ENCODE measurements at places on chromosomes 6 and 20.

GRCh38 chr6:149095842-149096241 lies 221.7 kb upstream of the TAB2 start:
- DNase-seq, result no peak

GRCh38 chr6:35058865-35059522 lies 82.1 kb downstream of the TCP11 start:
- no peak for DNase-seq

DNA sequence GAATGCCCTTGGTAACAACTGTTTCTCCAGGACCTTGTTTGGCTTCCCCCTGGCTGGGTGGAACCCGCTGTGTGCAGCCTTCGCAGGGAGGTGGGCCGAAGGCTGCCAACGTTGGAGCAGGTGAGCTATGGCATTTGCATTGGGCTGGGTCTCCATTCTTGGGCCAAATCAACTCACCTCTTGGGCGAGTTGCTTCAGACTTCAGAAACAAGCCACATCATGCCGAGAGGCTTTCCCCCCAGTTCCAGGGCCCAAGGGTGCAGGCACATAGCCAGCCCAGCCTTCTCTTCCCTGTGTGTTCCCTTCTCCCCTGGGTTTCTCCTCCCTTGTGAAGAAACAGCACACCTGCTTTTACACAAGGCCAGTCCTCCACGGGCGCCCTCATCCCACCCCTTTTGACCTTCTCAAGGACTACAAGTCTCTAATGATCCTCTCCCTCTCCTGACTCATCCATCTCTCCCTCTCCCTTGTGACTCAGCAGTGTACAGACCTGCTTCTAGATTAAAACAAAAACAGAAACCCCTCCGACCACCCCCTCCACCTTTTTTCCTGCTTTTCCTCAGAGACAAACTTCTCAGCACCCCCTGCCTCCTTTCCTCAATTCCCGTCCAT lies 41.6 kb downstream of the FAM209B start:
- DNase-seq, result peak; percentile 87

DNA sequence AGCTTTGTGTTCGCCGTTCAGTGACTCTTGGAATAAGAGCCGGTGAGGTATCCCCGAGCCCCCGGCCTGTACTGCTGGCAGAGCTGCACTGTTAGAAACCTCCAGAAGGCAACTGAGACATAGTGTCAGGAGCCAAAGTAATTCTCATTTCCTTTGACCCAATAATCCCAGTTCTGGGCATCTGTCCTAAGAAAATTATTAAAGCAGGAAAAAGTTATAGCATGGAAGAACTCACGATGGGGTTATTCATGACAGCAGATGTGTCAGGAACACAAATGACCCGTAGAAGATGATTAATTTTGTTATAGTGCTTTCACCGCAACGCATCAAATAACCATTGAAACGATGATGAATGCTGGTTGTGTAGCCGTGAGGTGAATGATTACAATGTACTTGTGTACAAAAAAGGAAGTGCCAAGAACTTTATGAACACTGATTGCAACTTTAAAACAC lies 20.3 kb downstream of the CYP21A2 start:
- no peak for DNase-seq

DNA sequence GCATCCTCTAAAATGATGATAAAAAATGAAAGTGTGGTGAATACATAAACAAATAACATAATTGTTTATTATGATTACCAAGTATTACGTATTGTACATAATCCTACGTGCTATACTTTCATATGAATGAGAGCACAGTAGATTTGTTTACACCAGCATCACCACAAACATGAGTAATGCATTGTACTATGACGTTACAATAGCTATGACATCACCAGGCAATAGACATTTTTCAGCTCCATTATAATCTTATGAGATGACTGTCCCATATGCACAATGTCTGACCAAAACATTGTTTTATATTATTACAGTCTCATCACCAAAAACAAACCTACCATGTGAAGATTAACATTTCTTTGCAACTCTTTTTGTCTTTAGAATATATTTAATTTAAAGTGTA lies 225.7 kb upstream of the TENT5A start:
- no peak for DNase-seq

GRCh38 chr6:56497691-56498090 lies 145.0 kb downstream of the DST start:
- no peak for DNase-seq

DNA sequence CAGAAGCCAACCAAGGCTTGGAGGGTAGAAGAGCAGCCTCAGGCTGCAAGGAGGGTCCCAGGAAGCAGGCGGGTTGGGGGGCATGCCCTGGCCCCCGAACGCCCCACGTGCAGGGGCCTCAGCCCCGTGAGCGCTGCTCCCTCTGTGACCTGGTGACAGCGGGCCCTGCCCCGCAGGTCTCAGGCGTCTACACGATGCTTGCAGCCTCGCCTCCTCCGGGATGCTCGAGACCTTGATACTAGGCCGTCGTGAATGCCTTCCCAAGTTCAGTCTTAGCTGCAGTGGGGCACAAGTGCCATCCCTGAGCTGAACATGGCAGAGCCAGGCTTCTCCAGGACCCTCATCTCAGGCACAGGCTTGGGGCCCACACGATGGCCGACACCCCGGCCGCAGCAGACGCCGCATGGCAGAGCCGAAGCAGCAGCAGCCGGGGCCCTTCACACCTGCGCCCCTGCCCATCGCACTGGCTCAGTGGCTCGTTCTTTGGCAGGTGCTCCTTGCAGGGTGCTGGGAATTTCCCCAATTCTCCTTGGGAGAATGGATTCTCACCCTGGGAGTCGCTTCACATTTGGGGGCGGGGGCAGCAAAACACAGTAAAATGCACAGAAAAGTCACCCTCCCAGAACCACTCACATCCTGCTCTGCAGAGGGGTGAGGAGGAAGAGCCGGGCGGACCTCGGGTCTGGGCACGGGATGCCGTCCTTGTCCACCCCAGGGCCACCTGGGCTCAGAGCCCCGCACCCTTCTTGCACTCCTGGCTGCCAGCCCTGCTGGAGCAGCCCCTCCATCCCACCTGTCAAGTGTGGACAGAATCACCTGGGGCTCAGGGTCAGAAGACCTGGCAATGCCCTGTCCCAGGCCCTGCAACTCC lies 161.8 kb downstream of the DLL1 start:
- no peak for DNase-seq

GRCh38 chr6:79756496-79756895 lies 125.4 kb downstream of the SH3BGRL2 start:
- no peak for DNase-seq

- peak; percentile 99 for DNase-seq
Observed at GRCh38 chr20:35318502-35319157, 26.4 kb upstream of the FAM83C start.

DNA sequence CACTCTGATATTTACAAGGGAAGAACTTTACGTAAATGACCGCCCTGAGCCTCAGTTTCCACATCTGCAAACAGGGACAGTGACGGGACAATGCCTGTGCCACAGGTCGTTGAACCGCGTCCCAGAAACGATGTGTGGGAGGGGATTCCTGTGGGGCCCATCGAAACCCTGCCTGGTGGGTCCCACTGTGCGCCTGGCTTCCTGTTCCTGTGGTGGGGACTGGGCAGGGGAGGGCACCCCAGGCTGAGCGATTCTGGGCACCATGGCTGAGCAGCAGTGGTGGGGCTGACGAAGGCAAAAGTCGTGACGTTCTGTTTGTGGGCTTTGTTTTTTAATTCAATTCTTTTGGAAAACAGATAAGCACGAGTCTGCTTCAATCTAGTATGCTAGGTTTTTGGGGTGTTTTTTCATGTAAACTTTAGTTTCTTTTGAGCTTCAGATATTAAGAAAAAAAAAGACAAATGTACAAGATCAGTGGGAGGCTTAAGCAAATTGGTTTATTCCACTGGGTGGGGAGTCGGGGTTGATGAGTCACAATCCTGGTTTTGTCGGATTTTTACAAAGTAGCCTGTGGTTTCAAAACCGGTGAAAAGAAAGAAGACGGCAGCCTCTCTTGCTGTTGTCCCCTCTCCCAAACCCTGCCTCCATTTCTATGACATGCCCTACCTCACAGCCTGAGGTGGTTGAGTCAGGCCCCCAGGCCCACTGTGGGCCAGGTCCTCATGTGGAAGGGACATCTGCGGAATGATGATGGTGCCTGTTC lies 40.4 kb downstream of the GNAS-AS1 start:
- no peak for DNase-seq

GRCh38 chr20:18543932-18544331 lies 23.3 kb upstream of the SMIM26 start:
- DNase-seq, result no peak

DNA sequence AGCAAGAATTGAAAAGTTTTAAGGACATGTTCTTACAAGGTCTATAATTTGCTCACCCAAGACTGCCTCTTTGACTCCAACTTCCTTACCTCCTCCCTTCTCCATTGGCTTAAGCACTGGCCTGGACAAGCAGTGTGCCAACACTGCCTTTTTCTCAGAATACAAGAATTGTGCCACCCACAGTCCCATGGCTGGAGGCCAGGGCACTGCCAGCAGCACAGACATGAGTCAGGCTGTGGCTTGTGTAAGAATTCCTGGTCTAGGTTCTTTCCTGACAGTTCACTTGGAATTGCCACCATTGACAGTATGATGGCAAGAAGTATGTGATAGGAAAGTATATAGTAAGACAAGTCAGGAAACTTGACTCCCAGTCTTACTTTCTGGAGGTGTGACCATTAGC lies 202.7 kb upstream of the MARCKS start:
- peak; percentile 87 for DNase-seq

DNA sequence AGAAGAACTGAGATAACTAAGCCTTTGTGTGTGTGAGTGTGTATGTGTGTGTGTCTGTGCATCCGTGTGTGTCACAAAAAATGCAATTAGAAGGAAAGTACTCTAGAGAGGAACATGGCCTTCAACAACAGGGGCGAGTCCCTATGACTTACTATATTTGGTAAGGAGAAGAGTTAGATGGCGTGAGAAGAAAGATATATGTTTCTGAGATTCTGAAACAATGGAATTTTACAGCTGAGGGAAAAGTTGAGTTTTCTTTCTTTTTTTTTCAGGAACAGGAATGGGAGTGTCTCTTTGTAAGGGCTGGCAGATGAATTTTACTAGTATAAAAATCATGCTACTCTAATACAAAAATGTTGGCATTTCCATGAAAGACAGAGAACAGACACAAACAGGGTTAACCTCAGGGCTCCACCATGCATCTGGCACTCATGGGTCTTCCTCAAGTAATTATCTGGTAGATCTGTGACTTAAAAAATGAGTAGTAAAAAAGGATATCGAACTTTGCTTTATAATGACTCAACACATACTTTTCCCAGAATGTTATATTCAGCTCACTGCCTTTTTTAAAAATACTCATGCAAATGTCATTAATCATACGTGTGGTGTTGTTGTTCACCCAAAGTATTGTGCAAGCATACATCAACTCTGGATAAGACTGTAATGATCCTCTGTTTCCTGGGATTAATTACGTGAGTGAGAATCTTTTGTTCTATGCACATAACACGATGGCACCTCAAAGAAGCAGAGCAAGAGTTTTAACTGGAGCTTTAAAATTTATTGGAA lies 12.8 kb upstream of the SASH1 start:
- DNase-seq, result peak; percentile 48

- DNase-seq, result no peak
Observed at GRCh38 chr6:143222310-143222709, 161.6 kb downstream of the AIG1 start.

GRCh38 chr6:85449388-85449817 lies 480 bp upstream of the NT5E start:
- DNase-seq, result peak; percentile 61

DNA sequence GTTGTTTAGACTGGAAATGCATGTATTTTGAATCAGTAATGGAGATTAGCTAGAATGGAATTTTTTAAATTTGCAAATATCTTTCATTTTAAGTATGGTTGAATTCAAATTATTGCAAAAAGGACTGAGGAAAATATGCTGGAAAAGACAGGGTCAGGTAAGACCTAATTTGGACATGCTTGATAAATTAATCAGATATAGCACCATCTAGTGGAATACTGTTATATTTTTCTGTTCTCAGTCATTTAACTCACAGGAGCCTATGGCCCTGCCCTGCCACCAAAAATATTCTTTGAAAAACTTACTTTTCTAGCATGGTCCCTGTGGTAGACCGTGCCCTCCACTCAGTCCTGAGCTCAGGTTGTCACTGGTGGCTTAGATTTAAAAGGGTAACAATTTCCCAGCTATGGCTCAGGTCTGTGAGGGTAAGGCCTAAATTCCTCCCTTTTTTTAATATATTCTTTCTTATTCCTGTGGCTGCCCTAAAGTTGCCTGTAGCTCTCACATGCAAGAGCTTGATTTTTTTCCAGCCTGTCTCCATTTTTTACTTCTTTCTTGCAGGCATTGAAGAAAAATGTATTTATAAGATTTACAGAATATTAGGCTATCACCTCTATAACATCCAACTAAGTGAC lies 25.3 kb upstream of the KIAA1586 start:
- DNase-seq, result peak; percentile 62

DNA sequence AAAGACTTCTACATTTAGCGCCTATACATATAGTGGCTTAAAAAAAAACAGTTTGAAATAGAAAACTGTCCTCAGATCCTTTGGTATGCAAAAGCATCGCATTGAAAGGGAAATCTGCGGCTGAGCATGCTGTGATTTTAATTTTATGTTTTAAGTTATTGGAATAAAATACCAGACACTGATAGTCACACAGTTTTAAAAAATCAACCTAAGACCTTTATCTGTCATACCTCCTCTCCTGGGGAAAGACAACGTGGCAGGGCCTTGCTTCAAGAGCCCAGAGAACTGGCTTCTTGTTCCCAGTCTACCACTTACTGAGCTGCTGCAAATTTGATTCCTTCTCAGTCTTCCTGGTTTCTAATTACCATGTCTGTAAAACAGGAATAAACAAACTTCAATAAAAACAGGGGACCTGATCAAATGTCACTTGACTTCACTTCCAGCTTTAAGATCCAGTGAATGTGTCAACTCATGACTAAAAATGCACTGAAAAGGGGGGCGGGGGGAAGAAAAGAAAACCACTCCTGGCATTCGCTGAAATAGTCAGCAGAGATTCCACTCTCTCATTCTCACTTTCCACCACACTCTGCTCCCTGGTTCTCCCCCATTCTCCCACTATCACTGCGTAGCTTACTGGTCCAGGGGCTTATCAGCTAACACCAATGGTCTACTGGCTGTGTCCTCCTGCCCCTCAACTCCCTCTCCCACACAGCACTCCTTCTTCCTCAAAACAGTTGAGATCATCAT lies 494.7 kb upstream of the MARCKS start:
- DNase-seq, result no peak

GRCh38 chr6:81731814-81732213 lies 20.7 kb downstream of the TENT5A start:
- no peak for DNase-seq

DNA sequence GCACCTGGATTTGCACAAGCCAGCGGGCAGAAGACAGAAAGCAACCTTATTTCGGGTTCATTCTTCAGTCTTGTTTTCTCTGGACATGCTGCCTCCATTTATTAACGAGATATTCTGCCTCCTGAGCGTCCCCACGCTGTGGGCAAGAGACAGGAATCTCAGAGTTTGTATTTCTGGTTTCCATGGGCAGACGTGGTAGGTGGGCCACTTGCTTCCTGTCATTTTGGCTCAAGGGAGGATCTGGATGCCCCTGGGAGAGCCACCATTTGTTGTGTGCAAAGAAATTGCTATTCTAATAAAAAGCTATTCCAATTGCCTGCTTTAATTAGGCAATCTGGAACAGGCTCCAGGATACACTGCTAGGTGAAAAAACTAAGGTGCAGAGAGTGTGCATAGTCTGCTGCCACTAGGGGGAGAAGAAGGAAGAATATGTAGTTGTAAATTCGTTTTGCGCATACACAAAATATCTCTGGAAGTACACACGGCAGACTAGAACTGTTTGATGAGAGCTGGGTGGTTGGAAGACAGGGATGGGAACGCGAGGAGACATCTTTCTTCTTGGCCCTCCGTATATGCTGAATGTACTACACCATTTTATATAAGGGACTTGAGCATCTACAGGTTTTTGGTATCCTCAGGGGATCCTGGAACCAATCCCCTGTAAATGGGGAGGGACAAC lies 30.1 kb upstream of the SLC16A10 start:
- peak; percentile 36 for DNase-seq

- no peak for DNase-seq
Observed at GRCh38 chr20:23800865-23801264, 25.7 kb downstream of the CST2 start.

Measured in RWPE1 (cell line).